ENCODE measurements at places on chromosomes 3 and 15.

GRCh38 chr15:74763416-74763815 is 14.8 kb downstream of the CYP1A2 start:
- no peak for DNase-seq

GRCh38 chr3:133490468-133491351 is 82.8 kb upstream of the CDV3 start:
- DNase-seq: no peak

GRCh38 chr3:107241217-107241616 is 136.0 kb upstream of the CCDC54 start:
- DNase-seq: no peak

DNA sequence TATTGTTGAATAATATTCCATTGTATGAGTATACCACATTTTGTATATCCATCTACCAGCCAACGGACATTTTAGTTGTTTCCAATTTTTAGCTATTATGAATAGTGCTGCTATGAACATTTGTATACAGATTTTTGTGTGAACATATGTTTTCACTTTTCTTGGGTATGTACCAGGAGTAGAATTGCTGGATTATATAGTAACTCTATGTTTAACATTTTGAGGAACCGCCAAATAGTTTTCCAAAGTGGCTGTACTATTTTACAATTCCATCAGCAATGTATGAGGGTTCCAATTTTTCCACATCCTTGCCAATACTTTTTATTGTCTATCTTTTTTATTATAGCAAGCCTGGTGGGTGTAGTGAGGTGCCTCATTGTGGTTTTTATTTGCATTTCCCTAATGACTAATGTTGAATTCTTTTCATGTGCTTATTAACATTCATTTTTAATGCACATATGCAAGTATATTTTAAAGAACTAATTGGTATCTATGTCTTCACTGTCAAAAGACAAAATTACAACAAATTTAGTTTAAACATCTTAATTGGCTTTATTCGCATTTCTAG is 77.5 kb upstream of the PIAS1 start:
- DNase-seq: no peak

GRCh38 chr3:140152851-140153639 is 218.1 kb downstream of the CLSTN2 start:
- peak; percentile 2 for DNase-seq

DNA sequence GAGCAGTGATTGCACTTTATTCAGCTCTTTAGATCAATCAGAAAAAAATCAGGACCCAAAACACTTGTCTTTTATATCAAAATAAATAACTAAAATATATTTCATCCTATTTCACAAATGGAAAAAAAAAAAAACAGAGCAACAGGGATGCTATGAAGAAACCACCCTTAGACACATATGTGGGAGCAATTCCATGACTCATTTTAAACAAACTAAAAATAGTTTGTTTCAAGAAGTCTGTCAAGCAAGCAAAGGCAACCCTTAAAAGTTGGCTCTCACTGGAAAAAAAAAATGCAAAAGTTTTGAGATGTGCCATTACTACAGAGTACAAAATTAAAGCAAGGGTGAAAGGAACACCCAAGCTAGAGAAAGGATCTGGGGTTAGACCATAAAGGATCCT is 5.7 kb downstream of the ATP13A3 start:
- no peak for DNase-seq

DNA sequence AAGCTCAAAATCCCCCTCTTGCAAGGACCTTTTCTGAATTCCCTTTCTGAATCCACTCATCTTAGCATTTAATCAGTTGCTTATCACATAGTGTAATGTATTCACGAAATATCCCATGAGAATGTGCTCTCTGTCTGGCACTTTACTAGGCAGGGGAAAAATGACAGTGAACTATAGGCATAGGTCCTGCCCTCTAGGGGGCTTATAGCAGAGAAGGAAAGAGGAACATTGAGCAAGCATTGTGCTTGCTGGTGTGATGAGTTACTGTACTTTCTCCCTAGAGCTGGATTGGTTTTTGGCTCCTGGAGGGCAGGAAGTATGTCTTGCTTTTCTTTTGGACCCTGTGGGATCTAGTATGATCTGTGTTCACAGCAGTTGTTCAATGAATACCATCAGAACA is 26.5 kb downstream of the DUOX2 start:
- no peak for DNase-seq

GRCh38 chr3:46091741-46092701 is 64.7 kb upstream of the XCR1 start:
- DNase-seq: no peak

GRCh38 chr15:50636146-50636545 is 50.5 kb downstream of the TRPM7 start:
- no peak for DNase-seq

- no peak for DNase-seq
Observed at GRCh38 chr15:86623236-86623635, 543.6 kb downstream of the AGBL1 start.

DNA sequence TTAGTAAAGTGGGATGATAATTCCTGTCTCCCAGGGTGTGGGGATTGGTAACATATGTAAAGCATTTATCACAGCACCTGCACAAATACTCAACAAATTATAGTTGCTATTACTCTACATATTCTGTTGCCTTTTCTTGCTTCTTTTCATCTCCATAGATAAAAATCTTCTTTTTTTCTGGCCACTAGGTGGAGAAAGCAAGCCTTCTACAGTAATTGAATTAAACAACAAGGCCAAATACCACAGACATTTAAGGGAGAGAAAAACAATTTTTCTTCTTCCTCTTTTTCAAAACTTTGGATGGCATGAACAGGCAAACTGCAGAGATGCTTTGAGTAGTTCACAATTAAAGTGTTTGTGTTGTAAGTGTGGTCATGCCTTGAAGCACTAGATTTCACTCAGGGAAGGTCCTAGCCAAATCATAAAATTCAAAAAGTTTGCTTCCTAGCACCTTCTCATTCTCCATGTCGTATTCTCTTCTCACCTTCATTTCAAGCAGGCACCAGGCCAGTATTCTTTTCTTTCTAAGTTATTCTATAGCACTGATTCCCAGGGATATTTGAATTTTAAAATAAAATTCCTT is 493.4 kb upstream of the TGFBR2 start:
- no peak for DNase-seq

DNA sequence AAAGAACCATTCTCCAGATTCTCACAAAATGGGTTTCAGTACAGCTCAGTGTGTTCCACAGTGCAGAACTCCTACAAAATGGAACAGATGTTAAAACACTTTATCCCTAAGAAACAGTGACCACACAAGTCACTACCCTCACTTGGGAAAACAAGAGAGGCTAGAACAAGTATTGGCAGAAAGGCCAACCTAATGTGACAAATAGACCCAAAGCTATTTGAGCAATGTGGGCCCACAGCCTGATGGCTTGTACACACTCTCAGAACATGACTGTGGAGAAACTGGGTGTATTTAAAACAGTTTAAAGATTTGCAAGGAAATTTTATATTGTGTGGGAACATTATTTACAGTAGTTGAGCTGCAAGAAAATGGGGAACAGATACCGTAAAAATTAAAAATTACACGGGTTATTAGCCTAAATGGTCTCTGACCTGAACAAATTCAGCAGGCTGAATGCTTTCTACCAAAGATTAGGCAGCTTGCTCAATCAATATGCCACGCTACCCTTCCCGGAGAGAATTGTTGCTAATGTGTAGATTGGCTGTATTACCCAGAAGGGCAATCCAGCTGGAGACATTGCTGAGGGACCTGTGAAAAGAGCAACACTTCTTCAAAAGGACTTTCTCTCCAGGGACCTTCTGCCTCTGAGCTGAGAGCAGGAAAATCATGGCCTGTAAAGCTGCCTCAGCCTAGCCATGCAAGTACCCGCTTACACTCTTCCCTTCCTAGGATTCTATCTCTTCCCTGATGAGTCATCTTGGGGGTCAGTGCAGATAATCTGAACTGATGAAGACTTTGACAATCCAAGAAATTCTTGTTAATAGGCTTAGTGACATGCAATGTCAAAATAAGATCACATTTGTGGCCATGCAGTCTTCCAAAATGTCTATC is 97.1 kb downstream of the STRIT1 start:
- no peak for DNase-seq

GRCh38 chr15:76075046-76075445 is 15.3 kb downstream of the TMEM266 start:
- DNase-seq: no peak

DNA sequence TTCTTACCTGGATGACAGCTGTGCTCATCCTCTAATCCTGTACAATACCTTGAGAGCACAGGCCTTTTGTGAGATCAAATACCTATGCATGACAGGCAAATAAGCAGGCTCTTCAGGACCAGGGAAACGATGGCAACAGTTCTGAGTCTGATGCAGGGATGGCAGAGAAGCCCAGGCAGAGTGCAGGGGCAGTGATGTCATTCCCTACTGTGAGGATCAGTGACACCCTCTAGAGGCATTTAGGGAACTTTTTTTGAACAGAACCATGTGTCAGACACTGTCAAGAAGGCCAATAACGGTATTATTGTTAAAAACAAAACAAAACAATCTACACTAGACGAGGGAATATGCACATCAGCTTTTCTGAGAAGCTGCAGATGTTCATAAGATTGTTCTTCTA is 314.8 kb upstream of the CTDSPL start:
- no peak for DNase-seq

DNA sequence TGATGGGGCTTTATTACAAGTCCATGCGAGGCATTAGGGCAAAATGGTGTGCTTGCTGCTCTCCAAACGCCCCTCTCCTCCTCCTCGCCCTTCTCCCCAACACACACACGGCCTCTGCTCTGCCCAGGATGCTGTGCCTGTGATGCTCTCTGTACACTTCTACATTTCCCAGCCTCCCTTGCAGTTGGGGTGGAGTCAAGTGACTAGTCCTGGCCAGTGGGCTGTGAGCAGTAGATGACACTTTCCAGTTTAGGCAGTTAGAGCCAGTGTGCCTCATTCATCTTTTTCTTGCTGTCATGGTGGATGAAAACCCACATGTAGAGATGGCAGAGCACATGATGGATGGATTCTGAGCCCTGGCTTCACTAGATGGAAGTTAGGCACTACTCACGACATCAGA is 5.4 kb downstream of the TRH start:
- DNase-seq: no peak
